ENCODE measurements at places on chromosomes 4 and X. TPM values are rescaled to one million over a fixed set of nuclear protein-coding genes. Genes with fewer than 3 reads are reported as not detected.

Gene MAGIX
- total RNA-seq = 1.6 TPM

DNA sequence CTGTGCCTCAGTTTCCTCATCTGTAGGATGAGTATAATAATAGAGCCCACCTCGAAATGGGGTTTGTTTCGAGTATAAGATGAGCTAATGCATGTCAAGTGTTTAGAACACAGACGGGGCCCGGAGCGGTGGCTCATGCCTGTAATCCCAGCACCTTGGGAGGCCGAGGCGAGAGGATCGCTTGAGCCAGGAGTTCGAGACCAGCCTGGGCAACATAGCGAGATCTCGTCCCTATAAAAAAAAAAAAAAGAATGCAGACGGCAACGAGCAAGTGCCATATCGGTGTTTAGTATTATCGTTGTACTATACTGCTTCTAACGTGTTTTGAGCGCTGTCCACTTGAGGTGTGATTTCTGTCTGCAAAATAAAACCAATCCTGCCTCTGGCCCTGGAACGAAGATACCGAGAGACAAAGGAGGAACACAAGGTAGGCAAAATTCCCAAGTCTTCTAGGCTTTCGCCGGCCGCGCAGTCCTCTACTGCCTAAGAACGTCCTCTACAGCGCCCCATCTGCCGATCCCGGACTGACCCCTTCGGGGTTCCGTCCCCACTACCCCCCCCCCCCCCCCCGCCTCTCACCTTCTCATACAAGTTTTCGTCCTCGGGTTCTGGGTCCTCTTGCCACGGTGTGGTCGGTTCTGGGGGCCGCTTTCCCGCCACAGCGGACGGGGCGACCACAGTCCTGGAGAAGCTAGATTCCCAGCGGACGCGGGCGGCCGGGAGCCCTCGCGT, 442 bp downstream of the NDUFB11 start:
- peaks cover 42% of the 10 kb centered on the region for H3K36me3 ChIP-seq
- H3K27me3 ChIP-seq = no peaks in the 10 kb centered on the region
- H3K4me3 ChIP-seq = peak overlapping the region; percentile 97

Gene ADH1B
- total RNA-seq = not detected

Gene MAPK10
- 0.45 TPM for total RNA-seq

Gene DRP2
- total RNA-seq = 0.88 TPM

Measured in activated CD4-positive, alpha-beta memory T cell treated with anti-CD3 and anti-CD28 coated beads, Interleukin-2, amount 10 ng/mL, durations not matched to agents 7 days and 5 days (primary cell).